ENCODE measurements at places on chromosomes 7 and 10.
A peak's percentile ranks its signal among the peaks of the same experiment; 100 is the strongest.

DNA sequence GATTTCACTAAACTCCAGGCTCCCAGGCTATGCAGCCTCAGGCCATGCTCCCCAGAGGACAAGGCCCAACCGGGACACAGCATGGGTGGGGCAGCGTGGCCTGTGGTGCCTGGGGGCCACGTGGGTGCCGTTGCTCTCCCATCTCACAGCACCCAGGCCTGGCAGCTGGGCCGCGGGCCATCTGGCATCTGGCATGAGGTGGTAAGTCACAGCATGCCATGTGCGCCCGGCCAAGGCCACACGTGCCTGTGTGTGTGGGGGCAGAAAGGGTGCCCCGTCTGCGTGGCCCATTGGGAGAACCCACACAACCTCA, 204.1 kb downstream of the EBF3 start:
- no peak for DNase-seq

GRCh38 chr10:116263870-116264655, 8.9 kb downstream of the GFRA1 start:
- no peak for DNase-seq

- no peak for DNase-seq
Observed at GRCh38 chr7:79868010-79868409, 266.6 kb upstream of the GNAI1 start.

DNA sequence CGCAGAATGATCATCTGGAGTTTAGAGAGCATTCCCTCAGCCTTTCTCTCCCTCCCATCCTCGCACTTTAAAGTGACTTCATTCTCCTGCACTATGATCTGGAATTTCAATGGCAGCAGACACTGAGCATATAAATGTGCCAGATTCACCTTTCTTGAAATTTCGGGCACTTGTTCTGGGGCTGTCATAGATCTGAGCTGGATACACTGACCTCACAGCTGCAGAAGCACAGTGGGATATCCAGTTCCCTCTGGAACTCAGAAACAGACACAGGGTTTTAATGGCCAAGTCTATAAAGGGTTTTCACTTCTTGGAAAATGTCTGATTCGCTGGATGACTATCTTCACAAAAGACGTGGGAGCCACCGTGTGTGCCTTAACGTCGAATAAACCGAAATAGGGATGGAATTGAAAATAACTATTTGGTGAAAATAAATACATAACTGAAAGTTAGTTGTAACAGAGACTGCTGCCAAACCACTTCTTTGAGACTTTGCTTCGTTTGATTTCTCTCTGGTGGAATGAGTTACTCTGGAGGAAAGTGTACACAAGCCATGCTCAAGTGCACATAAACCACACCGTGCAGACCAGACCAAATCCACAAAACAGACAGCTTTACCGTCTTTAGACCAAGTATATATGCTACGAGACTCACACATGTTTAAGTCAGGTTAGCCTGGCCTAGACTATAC, 126.1 kb downstream of the SVIL start:
- no peak for DNase-seq

- DNase-seq: no peak
Observed at GRCh38 chr7:8205031-8205387, 57.0 kb downstream of the ICA1 start.

DNA sequence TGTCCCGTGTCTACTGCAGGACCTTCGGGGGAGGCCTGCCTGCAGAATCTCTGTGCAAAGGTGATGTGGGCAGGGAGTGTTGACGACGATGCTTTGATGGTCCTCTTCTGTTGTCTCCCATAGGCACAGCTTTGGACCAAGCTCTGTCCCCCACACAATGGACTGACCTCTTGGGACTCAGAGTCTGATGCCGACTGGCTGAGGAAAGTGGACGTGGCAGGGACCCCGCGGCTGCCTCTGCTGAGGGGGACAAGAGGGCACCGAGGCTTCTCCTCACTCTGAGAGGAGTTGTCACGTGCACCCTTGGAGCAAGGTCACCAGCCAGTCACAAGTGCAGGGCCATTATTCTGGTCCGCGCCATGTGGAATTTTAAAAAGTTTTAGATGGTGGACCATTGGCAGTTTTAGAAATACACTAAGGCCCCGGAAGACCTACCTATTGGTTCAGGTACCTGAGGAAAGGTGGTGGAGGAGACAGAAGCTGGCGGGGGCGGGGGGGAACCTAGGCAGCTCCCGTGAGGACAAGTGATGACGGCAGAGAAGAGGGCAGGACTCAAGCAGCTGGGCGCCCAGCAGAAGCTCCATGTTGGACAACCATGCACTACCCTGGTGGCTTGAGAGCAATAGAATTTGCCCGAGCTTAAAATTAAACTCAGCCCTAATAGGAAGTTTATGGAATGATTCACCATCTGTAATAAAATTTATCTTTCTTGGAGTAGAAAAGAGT, 331.4 kb downstream of the PTPRN2 start:
- DNase-seq: no peak

- DNase-seq: peak; percentile 59
Observed at GRCh38 chr7:42677751-42678699, 233.8 kb downstream of the C7orf25 start.

- no peak for DNase-seq
Observed at GRCh38 chr10:29702273-29703164, 67.7 kb upstream of the SVIL start.

- DNase-seq: no peak
Observed at GRCh38 chr10:68261132-68261856, 29.4 kb upstream of the ATOH7 start.

- no peak for DNase-seq
Observed at GRCh38 chr10:132522521-132523411, 14.8 kb upstream of the INPP5A start.

DNA sequence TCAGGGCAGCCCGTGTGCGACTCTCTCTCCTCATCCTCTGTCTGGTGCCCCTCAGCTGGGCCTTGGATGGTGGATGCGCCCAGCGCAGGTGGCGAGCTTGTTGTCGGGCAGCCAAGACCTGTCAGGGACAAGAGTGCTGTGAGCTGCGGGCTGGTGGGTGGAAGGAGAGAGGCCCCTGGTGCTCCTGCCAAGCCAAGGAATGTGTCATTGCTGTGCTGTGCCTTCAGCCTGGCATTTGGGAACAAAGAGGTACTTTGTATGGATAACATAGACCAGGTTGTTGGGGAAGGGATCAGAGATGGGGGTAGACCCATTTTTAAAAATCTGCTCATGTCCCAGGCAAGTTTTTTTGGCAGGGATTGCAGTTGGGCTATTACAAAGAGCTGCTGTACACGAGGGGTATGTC, 120.9 kb downstream of the PKD1L1 start:
- peak; percentile 95 for DNase-seq

DNA sequence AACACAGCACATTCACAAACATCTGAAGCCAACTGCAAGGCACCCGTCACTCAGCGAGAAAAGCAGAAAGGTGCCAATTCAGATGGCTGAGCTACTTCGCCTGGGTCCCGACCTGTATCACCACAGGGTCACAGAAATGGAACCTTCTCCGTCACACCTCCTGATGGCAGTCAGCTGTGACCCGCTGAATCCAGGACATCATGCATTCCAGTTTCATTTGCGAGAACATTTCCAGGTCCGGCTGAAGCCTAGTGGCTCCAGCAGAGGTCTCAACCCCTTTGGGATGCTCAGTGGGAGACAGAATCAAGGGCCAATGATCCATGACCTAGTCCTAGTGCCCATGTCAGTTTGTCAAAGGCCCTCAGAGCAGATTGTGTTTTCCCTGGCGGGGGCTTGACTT, 193.6 kb upstream of the KLF14 start:
- DNase-seq: no peak

DNA sequence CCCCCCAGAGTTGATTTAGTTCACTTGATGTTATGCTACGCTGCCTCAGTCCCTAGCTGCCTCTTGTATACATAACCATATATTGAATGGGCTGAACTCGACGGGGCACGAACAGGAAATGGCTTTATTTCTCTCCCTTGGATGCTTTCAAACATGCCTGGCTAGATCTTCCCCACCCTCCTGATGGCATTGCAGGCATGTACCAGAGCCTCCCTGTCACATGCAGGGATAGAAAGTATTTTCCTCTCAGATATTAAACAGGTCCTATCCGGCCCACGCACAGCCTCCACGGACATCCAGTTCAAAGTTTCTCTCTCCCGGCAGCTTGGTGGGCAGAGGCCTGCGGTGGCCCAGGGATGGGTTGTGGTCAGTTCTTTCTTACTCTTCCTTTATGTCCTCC, 422.1 kb downstream of the RPS24 start:
- no peak for DNase-seq

DNA sequence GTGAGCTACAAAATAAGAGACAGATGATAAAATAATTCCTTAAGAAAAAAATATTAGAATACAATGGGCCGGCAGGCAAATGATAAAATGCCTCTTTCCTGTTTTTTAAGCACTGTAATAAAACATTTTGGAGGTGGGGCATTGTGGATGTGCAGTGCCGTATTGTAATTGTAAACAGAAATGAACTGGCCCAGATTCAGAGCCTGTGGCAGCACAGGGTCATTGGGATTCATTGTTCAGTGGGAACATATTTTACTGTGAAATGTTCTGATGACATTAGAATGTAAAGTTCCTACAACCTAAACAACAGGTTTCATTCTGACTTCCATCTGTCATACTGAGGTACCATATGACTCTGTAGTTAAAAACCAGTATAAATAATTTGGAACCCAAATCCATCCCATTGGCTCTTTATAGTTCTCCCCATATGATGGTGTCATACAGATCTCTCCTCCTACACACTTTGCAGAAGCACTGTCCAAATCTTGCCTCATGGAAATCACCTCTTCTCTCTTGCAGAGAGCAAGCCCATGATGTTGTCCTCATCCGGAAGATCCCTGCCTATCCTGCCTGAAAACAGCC, 264.6 kb downstream of the WDR37 start:
- no peak for DNase-seq

- DNase-seq: peak; percentile 24
Observed at GRCh38 chr7:84647797-84648757, 453.5 kb upstream of the SEMA3A start.

DNA sequence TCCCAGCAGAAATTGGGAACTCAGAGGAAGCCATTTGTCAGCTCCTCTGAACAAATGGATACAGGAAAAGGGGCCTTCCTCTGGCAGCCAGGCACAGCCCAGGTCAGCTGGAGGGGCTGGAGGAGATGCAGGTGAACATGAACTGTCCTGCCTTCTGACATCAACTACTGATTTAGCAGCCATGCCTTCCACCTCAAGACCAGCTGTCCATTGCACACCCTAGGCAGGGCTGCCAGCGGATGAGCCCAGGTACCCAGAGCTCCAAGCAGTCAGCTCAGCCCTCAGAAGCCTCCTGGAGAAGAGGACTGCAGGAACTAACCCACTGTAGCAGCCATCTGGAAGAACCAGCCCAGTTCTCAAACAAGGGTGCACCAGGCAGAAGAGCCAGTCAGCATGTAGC, 44.1 kb upstream of the GDF10 start:
- no peak for DNase-seq

GRCh38 chr7:50782375-50783208, at the start of gene GRB10:
Gene GRB10 (minus strand): TSS chr7:50782896. CDS start chr7:50732322, 50,574 bp downstream.
- DNase-seq: no peak

GRCh38 chr7:101814991-101815825, 2.2 kb upstream of the CUX1 start:
- DNase-seq: no peak

- no peak for DNase-seq
Observed at GRCh38 chr10:111565542-111565941, 488.7 kb downstream of the ADRA2A start.

GRCh38 chr10:1938317-1938716, 201.0 kb upstream of the ADARB2 start:
- no peak for DNase-seq

DNA sequence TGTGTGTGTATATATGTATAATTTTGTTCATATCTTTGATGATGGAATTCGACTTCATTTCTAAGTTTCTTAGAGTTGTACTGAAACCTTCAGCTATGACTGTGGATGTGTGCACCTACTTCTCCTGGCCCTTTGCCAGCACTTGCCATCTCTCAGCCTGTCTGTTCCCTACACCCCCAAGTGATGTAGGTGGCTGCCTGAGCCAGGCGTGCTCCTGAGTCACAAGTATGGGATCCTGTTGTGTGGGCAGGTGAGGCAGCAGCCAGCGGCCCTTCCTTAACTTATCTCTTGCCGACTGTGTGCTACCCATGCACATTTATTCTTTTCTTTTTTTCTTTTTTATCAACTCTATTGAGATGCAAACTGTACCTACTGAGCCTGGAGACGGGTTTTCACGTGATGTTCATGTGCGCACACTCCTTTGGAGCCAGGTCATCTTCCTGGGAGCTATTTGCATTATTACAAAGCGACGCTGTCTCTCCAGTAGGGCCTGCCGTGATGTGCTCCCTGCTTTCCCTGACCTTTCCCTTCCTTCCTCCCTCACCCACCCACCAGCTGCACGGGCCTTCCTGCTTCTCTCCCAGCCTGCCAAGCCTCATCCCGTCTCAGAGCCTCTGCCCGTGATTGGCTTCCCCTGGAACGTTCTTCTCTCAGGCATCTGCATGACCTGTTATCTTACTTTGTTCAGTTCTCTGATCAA, 31.3 kb upstream of the GALNT11 start:
- no peak for DNase-seq

- DNase-seq: no peak
Observed at GRCh38 chr10:11325817-11326216, 285.6 kb downstream of the USP6NL start.

DNA sequence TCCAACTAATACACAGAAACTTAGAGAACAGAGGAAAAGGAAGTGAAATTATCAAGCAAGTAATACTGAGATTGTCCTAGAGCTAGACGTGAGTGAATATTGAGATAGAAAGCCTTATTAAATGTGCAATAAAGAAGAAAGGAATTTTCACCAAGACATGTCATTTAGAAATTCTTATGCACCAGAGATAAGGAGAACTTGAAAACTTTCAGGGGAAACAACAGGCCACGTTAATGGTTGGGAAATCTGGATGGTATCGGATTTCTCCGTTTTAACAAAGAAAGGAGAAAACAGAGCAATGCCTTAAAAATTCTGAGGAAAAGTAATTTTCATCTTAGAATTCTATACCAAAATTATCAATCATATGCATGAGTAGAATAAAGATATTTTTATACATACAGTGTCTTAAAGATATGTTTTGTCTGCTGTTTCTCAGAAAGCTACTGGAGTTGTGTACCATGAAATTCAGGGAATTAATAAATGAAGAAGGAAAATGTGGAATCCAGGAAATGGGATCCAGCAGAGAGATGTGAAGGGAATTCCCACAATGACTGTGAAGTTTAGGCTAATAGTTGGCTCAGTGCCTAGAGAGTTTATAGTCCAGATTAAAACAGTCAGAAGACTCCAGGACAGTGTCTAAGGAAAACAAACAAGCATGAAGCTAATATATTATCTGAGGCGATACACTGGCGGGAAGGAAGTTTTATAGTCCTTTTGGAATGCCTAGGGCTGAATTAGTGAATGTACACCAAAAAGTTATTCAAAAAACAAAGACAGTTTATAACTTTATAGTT, 159.5 kb downstream of the PPP1R9A start:
- peak; percentile 46 for DNase-seq

DNA sequence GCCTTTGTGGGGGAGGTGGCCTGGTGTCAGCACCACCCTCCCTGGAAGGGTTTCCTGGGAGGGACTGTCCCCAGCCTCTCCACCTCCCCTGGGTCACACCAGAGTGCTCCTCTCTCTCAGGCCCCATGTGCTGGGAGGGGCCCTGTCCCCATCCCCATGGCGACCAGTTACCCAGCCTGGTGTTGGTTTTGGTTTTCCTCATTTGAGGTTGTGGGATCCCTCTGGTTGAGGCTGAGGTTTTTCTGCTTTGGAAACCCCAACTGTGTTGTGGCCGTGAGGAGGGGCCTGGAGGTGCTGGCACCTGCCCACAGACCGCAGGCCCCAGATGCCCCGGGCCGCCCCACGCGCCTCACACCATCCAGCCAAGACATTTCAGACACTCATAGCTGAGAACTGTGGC, 106.3 kb downstream of the GRK5 start:
- no peak for DNase-seq

- no peak for DNase-seq
Observed at GRCh38 chr10:77799352-77799751, 127.2 kb downstream of the DLG5 start.

- no peak for DNase-seq
Observed at GRCh38 chr10:127406018-127406550, 143.0 kb upstream of the NPS start.

All from COLO829 (cell line).